ENCODE measurements at places on chromosomes 2 and 18.

- DNase-seq, result no peak
Observed at GRCh38 chr2:189157456-189157855, 22.1 kb downstream of the COL5A2 start.

- no peak for DNase-seq
Observed at GRCh38 chr2:223625652-223626051, 23.5 kb upstream of the SCG2 start.

- DNase-seq, result no peak
Observed at GRCh38 chr2:239393388-239393940, 7.4 kb downstream of the HDAC4 start.

GRCh38 chr18:6639305-6639704 lies 90.2 kb upstream of the ARHGAP28 start:
- no peak for DNase-seq

DNA sequence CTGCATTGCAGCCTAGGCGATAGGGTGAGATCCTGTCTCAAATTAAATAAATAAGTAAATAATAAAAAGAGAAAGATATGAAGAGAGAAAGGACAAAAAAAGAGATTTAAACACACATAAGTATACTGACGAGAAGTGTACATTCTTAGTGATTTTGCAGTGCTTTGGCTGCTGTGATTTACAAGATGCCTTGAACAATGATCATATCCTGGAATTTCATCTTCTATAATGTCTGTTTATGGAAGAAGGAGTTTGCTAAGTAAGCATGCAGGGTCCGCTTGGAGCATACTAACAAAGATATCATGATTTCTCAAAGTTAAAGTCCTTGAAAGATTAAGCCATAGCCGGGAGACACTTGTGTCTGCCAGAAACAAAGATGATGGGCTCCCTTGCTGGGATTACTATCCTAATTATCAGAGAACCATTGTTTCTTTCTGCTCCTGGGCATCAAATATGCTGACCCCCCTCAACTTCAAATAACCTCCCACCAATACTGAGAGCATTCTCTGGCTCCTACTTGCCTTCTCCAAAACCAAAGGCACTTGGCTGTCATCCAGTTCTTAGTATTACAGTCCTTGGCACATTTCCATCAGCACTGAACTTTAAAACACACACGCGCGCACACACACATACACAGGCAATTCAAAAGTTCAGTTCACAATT lies 47.5 kb upstream of the STAM2 start:
- DNase-seq, result no peak

- no peak for DNase-seq
Observed at GRCh38 chr18:74166386-74166785, 18.1 kb downstream of the TIMM21 start.

DNA sequence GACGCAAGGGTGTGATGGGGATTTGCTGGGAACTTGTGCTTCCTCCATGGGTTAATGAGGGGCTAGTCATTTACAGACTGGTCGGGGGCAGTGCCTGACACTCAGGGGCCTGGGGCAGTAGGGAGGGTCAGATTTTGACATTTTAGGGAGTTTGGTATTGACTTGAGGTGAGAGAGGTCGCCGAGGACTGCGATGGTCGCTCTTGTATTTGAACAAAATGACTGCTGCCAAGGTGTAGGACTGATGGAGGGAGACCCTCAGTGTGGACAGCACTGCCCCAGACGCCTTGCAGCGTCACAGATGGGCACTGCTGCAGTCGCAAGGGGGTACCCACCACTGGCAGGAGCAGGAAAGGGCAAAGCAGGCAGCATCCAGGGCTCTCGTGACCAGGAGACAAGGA lies 182.9 kb downstream of the RTP5 start:
- no peak for DNase-seq

DNA sequence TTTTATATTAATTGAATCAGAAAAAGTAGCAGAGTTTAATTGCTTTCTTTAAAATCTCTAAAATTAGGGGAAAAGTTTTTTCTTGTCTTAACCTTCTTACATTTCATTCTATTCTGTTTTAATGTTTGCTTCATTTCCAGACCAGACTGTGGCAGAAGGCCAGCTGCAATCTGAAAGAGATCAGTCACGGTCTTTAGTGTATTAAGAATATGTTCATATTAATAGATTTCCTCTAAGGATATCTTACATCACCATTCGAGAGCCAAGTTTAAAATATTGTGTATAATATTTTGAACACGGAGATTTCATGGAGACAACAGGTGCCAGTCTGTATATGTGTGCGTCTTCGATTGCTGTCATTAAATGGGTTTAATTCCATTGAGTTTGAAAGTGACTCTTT lies 230.9 kb upstream of the ZSWIM2 start:
- no peak for DNase-seq

GRCh38 chr18:42976869-42977590 lies 138.5 kb downstream of the RIT2 start:
- no peak for DNase-seq

GRCh38 chr18:76335859-76336640 lies 159.0 kb downstream of the ZNF516 start:
- DNase-seq, result no peak

GRCh38 chr2:127014630-127015029 lies 92.3 kb downstream of the BIN1 start:
- DNase-seq, result no peak

Data from stimulated activated naive CD4-positive, alpha-beta T cell (primary cell).